ENCODE measurements at places on chromosomes 4 and X.

DNA sequence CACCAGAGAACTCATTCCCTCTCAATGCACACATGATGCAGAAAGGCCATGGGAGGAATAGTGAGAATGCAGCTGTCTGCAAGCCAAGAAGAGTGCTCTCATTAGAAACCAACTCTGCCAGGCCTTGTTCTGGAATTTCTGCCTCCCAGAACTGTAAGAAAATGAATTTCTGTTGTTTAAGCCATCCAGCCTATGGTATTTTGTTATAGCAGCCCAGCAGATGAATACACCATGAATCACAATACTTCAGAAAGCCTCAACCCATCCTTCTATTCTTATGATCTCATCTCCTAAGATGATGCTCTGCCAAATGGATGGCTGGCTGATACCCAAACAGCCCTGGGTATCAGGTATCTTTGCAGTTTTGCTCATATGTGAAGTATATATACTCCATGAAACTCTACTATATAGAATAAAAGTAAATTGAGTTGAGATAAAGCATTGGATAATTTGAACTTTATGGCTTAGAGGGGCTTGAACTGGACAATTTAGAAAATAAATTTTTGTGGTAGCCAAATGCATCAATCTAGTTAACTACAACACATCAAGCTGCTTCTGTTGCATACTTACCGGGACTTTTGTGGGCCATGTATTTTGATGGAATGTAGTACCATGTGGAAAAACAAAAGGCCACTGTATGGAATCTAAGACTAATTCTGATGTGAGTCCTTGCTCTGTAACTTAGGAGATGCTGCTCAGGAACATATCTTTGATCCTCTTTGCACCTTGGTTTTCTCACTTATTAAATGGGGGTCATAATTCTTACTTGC, 245.9 kb downstream of the HS3ST1 start:
- no peak for DNase-seq

DNA sequence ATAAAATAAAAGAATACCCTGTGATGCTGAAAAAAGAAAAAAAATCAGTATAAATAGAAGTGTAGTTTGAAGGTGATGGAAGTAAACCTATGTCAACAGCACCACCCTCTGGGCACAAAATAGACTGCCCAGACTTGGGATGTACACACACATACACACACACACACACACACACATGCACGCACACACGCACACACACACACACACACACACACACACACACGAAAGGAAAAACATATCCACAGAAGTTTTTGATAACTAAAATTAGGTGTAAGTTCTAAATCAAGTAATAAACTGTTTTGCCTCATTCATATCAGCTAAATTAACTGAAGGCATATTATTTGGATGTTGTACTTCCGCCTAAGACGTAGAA, 40.5 kb downstream of the ANXA5 start:
- peak; percentile 8 for DNase-seq

- no peak for DNase-seq
Measured at GRCh38 chr4:151641983-151642382, 118.8 kb downstream of the GATB start.

- no peak for DNase-seq
Measured at GRCh38 chrX:9252182-9252581, 212.7 kb upstream of the TBL1X start.

- DNase-seq = no peak
Measured at GRCh38 chr4:150149381-150149780, 71.1 kb downstream of the DCLK2 start.

- no peak for DNase-seq
Measured at GRCh38 chr4:98267498-98267897, 6.3 kb downstream of the RAP1GDS1 start.

DNA sequence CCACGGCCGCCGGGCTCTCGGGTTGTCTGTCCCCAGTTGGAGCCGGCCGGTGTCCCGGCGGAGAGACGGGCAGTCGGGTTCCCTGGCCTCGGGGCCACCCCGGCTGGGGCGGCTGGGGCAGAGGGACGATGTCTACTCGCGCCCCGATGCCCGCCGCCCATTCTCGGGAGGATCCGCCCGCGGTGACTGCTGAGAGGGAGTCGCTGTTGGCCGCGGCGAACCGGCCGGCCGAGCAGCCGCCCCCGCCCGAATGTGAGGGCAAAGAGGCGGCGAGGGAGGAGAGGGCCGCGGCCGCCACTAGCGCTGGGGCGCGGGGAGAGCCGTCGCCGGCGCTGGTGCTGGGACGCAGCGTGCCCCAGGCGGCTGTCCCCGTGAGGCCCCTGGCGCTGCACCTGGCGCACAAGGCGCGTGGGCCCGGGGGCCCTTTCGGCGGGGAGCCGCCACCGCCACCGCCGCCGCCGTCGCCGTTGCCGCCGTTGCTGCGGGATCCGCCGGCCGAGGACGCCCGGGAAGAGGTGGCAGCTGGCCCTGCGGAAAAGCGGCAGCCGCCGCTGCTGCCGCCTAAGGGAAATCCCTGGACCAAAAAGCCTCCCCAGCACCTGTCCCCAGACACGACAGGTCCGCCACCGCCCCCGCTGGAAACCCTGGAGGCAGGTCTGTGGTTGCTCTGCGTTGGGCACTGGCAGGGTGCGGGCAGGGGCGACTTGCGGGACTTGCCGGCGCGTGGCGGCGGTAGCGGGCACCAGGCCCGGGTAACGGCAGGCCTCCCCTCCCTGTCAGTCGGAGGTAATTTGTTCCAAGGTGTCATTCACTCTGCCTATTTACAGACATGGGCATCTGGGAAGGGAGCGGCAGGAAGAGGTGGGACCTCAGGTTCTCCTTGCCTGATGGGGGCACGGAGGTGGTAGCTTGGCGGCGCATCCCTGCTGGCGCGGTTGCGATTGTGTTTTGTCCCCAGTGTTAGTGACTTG, 739 bp downstream of the LARP1B start:
- peak; percentile 55 for DNase-seq

- peak; percentile 16 for DNase-seq
Measured at GRCh38 chrX:115650916-115651315, 89.9 kb downstream of the PLS3 start.

- DNase-seq = peak; percentile 40
Measured at GRCh38 chrX:7090641-7091040, 56.9 kb upstream of the STS start.

GRCh38 chrX:88746925-88747324, at the start of gene CPXCR1:
Gene CPXCR1, plus strand, starts transcription at chrX:88747225. Its CDS starts 6,190 bp downstream, at chrX:88753415.
- no peak for DNase-seq

DNA sequence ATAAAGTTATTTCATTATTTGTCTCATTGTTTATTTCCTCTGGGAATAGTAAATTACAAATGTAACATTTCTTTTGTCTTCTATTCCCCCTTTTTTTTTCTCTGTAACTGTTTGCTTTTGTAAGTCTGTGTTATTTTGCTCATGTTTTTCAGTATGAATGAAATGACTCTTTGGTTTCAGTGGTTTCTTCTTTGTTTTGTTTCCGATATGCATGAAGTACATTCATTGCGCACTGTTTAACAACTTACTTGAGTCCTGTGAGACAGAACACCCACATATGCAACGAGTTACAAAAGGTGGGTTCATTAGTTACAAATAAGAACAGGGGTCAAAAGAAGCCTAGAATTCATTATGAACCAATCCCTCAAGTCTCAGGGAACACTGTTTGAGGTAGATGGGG, 175.0 kb upstream of the UGT8 start:
- no peak for DNase-seq

GRCh38 chr4:72494156-72494555, 74.9 kb downstream of the ADAMTS3 start:
- DNase-seq = no peak

- no peak for DNase-seq
Measured at GRCh38 chrX:38898261-38898660, 97.0 kb downstream of the MID1IP1 start.

DNA sequence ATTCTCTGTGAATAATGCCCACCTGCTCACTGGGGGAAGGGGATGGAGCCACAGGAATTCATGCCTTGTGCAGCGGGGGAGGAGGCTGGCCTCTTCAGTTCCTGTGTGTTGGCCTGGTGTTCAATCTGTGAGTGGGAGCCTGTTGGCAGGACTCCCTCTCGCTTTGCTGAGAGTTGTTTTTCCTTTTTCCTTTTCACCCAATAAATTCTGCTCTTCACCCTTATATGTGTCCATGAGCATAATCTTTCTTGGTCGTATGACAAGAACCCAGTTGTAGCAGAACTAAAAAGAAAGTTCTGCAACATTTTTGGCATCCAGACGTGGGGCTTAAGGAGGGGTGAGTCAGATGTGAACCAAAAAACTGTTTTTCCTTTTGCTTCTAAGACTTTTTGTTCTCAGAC, 235.2 kb upstream of the HDX start:
- DNase-seq = no peak

GRCh38 chrX:9940421-9940820, 26.7 kb upstream of the CLDN34 start:
- DNase-seq = no peak

DNA sequence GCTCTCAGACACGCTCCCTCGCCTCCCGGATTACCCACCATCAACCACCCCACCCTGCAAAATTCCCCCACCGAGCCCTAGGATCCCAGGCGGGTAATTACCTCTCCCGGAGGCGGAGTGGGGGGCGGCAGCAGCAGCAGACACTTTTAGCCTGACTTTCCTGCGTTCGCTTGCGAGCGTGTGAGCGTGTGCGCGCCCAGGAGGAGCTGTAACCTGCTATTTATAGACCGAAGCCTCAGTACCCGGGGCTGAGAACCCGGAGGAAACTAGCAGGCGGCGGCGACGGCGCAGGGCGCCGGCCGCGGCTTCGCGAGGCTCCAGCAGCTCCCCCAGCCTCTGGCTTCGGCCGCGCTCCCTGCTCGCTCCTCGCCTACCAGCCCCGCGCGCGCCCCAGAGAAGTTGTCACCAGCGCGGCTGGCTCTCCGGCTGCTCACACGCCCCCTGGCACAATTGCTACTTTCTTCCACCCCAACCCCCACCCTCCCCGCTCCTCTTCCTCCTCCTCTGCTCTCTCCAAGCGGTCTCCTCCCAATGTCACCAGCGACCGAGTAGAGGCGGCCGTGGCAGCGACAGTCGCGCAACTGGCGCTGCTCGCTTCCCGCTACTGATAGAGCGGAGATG, at the start of gene INPP4B:
TSS of gene INPP4B (minus strand) at position 194 of the 621 bp plus-strand sequence.
- DNase-seq = peak; percentile 38

GRCh38 chr4:112517067-112517634, 1.2 kb upstream of the NEUROG2 start:
- DNase-seq = no peak

Data from suppressor macrophage treated with lipopolysaccharide for 4 hours (primary cell).